GOT3 (cell line): ENCODE measurements at places on chromosomes 11 and 22.

GRCh38 chr11:77322506-77322905 is 21.0 kb upstream of the GDPD4 start:
- DNase-seq: no peak

DNA sequence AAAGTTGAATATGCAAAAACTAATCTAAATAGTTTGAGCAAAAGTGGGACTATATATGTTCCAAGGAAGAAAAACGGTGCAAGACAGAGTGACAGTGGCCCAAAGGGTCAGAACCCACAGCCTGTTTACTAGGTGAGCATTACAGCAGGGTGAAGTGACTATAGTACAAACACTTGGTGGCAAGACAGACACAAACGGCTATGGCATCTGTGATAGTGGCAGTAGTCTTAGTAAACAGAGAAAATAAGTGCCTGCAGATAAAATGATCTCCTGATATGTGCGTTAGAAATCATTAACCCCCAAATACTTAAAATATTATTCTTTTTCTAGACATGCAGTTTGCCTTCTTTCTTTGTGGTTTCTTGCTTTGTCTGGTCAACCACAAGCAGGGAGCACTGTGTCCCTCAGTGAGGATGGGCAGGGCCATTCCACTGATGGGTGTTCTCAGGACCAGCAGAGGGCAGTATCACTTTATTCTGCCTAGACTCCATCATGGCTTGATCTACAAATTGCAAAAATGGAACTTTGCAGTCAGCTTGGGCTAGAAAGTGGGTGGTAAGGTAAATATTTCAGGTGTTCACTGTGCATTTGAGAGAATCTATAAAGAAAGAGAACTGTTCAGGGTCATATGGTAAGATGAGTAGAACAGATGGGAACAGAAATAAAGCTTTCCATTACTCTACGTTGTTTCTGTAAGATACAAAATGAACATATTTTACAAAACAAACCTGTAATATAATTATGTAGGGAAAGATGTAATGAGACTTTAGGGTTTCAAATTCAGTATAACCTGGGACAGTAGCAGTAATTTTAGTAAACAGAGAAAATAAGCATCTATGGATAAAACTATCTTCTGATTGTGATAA is 198.2 kb downstream of the SWAP70 start:
- DNase-seq: no peak

- DNase-seq: no peak
Measured at GRCh38 chr22:30763815-30764673, 69.4 kb downstream of the OSBP2 start.

DNA sequence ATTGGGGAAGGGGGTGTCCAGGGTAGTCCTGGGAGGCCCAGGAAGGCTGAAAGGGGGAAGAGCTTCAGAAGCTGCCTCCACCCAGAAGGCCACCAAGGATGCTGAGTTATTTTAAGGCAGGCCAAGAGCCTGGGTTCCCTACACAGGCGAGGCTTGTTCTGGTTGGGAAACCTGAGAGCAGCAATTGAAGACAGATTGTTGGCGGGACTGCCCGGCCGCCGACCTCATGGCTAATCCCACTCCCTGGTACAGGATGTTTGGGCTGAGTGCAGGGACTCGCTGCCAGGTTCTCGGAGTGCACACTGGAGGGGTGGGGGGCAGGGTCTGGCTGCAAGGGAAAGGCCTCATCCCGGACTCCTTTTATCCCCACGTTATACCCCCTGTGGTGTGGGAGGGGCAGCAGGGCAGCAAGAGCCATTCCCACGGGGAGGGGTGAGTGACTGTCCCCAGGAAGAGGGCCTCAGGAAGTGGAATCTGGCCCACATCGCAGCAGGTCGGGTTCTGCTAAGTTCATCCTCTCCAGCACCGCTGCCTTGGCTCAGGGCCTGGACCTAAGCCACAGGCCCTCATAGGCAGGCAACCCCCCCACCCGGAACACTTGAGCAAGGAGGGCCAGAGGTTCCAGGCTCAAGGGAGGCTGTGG is 43.6 kb upstream of the PRR5 start:
- DNase-seq: no peak

DNA sequence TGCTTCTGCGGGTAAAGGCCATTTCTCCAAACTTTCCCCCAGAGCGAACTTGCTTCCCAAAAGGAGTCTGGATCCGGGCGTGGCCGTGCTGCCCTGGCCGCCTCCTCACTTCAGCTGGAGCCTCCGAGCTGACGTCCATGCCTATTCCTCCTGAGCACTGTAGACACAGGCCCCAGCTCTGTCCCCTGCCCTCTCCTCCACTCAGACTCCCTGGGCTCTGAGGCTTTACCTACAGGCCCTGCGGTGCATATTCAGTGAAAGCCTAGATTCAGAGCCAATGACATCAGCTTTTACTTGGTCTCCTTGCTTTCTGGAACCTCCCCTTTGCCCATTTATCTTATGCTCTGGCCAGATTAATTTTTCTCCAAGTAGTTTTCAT is 9.7 kb downstream of the LRP5 start:
- DNase-seq: no peak

GRCh38 chr11:128506999-128507611 is 80.3 kb downstream of the ETS1 start:
- peak; percentile 17 for DNase-seq

DNA sequence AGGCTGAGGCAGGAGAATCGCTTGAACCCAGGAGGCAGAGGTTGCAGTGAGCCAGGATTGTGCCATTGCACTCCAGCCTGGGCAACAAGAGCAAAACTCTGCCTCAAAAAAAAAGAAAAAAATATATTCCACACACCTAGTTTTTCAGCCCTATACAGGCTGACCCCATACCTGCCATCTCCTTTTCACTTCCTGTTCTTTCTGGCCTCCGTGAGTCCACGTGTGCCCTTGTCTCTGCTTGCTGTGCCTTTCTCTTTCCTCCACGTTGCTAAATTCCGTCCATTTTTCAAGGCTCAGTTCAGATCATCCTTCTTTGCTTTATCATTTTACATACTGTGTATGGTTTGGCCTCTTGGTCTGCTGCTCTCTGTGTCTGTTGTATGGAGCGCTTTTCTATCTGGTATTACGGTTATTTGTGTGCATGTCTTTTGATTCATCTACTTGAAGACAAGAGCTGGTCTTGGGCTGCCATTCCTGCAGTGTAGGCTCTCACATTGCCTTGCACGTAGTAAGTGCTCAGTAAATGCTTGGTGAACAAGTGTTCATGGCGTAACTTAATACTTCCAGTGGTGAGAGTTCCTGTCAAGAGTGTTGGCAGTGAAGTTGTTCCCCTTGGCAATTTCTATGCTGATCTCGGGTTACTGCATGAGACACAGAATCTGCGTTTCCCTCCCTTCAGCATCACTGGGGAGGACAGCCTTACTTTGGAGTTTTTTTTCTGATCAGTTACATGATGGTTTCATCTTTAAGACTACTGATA is 57.5 kb downstream of the PTPRJ start:
- DNase-seq: no peak

GRCh38 chr11:101889767-101890166 is 25.0 kb upstream of the CEP126 start:
- DNase-seq: no peak

GRCh38 chr22:27270818-27271510 is 530.6 kb downstream of the MN1 start:
- DNase-seq: no peak

DNA sequence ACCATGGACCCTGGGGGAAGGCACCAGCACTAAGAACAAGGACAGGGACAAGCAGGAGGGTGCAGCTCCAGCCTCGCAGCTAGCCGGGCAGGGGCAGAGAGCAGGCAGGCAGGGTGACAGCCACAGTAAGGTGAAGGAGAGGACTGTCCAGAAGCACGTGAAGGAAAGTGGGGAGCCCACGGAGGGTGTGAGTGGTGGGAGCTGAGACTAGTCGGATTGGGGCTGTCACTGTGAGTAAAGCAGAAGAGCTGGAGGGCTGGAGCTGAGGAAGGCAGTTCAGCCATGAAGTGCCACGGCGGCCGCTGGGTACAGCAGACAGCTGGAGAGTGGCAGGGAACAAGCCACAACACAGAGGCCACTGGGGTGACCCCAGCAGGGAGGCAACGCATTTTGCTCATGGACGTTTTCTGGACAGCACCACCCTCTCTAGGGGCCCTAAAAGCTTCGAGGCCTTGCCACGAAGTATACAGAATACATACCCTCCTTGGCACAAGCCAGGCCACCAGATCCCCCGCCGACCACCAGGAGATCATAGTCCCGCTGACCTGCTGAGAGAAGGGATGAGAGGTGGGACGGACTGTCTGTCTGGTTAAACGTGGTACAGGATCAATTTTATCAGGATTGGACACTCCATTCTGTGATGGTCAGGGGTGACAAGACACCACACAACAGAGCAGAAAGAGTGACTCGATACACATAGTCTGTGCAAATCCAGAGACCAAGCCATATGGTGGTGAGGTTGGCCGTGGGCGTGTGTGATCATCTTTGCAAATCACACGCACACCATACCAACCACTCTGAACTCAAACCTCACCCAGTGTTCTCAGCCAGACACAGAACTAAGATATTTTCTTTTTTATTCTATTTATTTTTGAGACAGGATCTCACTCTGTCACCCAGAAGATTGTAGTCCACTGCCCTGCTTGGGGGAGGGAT is 10.8 kb upstream of the COMT start:
- no peak for DNase-seq

GRCh38 chr11:12556788-12557384 is 117.3 kb upstream of the TEAD1 start:
- no peak for DNase-seq

DNA sequence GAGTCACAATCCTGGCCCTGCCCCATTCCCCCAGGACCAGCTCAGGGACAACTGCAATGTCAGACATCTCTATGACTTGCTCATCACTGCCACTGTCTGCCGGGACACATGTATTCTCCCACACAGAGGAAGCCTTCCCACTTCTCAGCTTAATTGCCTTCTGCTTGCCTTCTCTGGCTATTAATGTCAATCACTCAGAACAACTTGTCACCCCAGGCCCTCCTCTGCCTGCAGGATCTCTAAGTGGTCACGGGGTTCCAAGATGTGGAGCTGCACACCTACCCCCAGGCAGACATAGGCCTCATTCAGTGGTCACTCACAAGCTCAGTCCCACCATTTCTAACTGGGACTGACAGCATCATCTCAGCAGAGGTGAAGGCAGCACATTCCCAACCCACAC is 15.1 kb downstream of the PLEKHA7 start:
- no peak for DNase-seq

- no peak for DNase-seq
Measured at GRCh38 chr11:133521502-133521901, 10.8 kb downstream of the OPCML start.

DNA sequence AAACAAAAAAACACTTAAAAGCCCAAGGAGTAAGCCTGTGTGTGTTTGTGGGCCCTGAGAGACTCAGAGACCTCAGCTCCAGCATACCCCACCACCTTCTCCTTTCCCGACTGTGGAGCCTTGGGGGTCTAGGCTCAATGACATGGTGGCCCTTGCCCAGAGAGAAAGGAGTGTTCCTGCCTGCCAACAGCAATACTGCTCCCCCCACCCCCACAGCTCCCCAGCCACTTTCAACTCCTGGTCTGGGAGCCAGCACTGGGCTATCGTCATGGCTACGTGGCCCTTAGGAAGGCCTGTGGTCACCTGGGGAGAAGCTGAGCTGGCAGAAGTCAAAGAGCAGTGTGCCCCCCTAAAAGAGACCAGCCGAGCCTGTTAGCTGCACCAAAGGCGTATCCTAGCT is 2.6 kb downstream of the PPP1R14B start:
- no peak for DNase-seq

DNA sequence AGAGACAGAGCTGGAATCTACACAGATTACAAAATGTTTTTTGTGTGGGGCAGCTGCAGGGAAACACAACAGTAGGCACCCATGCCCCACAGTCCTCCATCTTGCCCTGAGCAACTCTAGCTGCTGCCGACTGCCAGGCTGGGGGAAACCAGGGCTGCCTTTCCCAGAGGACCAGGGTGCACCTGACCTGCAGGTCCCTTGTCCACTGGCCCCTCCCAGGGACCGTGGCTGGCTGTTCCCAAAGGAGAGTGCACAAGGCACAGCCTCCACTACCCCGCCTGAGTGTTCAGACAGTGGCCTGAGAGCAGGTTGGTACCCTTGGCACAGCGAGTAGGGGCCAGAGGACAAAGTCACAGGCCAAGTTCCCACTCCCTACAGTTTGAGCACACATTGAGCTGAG is 181.8 kb downstream of the BARX2 start:
- DNase-seq: no peak

GRCh38 chr22:37146051-37146385 is 3.7 kb downstream of the IL2RB start:
- no peak for DNase-seq

- DNase-seq: no peak
Measured at GRCh38 chr11:134838708-134839107, 426.7 kb upstream of the B3GAT1 start.

DNA sequence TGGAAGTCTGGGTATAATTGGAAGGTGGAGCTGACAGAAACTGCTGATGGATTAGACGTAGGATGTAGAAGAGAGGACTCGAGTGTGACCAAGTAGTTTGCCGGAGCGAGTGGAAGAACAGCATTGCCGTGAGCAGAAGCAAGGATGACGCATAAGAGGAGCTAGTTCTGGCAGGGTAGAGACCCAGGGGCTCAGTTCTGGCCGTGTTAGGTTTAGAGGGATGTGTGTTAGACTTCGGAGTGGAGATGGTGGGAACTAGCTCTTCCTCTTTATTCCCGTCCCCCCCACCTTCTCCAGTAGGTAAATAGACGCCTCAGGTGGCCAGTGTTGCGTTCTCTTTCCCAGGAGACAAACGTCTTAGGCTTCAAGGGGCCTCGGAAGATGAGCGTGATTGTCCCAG is 19.1 kb downstream of the TUB start:
- DNase-seq: no peak
